Hepatocyte (in vitro differentiated cells): ENCODE measurements at places on chromosomes 12 and 14. TPM values are rescaled to one million over a fixed set of nuclear protein-coding genes. Genes with fewer than 3 reads are reported as not detected.

Gene ASCL1
- 1.6 and 1.7 TPM in 2 replicates for total RNA-seq

Gene CKAP4
- total RNA-seq: 140 and 151 TPM in 2 replicates

Gene MOK
- total RNA-seq: 8.3 and 9.3 TPM in 2 replicates

Gene RASSF8
- total RNA-seq: 46.2 and 46.9 TPM in 2 replicates

Gene HVCN1
- 1.8 and 5.8 TPM in 2 replicates for total RNA-seq

Gene MTRFR
- 8.7 and 13.8 TPM in 2 replicates for total RNA-seq

Gene PCED1B
- total RNA-seq: 3.6 and 5.9 TPM in 2 replicates

Gene BCDIN3D
- 4.5 and 5.6 TPM in 2 replicates for total RNA-seq

Gene TAPBPL
- 8.2 and 11.7 TPM in 2 replicates for total RNA-seq

Gene FAM90A1
- not detected in 2 replicates for total RNA-seq

Gene KRT73
- total RNA-seq: not detected in 2 replicates

Gene PRIMA1
- total RNA-seq: 1.5 and 2.0 TPM in 2 replicates

Gene GALNT4
- 15.4 and 19.2 TPM in 2 replicates for total RNA-seq

Gene SRSF9
- total RNA-seq: 157 and 166 TPM in 2 replicates

Gene CLEC4C
- not detected in 2 replicates for total RNA-seq

Gene PRH2
- total RNA-seq: not detected in 2 replicates

Gene LHX5
- 0.04 and 0.10 TPM in 2 replicates for total RNA-seq

Gene SLC17A8
- 0.10 and 0.40 TPM in 2 replicates for total RNA-seq

Gene RD3L
- not detected in 2 replicates for total RNA-seq

Gene PPP1R12A
- 59.9 and 71.7 TPM in 2 replicates for total RNA-seq

Gene VCPKMT
- 11.4 and 11.5 TPM in 2 replicates for total RNA-seq

DNA sequence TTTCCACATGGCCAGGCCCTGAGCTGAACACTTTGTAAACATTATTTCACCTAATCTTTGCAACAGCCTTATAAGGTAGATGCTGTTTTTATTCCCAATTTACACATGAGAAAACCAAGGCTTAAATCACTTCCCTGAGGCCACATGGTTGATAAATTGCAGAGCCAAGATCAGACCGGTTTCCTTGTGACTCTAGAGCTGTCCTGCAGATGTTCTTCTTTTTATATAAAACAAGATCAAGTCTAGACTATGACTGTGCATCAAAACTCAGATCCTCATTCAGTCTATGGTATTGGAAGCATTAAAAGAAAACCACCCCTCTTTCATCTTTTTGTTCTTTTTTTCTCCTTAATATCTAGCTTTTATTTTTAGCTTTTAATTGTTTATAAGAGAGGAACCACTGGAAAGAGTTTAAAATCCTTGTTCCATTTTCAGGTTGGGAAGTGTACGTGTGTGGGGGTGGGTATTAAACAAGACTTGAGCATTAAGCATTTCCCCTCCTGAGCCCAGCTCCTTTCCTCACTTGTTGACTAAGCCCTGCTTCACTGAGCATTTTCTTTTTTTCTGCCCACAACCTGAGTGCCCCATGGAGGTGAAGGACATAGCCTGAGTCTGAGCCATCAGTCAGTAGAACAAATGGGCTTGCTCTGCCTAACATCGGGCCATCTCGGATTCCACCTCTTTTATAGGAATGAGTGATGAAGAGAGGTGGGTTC is 45.4 kb downstream of the GPATCH2L start:
- no peak for DNase-seq

DNA sequence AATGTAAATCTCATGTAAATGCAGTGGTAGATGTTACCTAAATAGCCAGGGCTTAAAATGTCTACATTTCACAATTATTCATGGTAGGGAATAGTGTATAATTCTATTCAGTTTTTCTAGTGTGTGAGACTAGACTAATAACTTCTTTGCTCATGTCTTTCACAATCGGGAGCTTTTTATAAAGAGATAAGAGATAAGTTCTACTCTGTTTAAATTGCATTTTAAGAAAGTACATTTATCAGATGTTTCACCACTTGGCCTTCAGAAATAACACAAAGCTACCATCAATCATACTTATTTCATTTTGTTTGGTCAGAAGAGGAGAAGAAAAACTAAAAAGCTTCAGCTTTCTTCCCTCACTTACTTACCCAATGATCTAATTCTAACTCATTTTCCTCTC is 725.5 kb upstream of the FLRT2 start:
- no peak for DNase-seq

DNA sequence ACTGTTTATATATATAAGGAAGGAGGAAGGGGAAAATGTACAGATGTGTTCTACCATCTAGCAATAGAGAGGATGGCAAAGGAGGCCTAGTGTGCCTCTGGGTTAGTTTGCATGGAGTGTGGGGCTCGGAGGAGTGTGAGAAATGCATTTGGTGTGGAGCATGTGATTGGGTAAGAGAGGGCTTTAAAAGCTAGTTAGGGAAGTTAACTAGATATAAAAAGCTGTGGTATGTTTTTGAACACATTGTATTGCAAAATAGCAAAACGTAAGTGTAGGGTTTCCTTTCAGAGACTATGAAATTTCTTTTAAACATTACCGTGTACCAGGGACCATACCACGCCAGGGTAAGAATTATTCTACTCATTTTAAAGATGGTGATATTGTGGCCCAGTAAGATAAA is 53.3 kb upstream of the STXBP6 start:
- no peak for DNase-seq

DNA sequence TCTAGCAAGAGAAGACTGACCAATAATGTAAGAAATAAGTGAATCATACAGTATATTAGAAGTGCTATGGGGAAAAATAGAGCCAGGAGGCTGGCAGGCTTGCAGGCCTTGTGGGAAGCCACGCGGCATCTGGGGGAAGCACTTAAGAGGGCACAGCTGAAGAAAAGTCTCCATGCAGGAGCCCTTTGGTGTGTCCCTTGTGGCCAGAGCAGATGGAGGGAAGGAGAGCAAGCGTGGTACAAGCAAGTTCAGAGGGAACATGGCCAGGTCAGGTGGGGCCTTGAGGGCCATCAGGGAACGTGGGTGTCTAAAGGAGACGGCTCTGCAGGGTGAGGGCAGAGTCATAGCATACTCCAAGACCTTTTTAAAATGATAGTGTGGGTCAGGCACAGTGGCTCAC is 51.7 kb downstream of the LRRC74A start:
- DNase-seq: no peak

DNA sequence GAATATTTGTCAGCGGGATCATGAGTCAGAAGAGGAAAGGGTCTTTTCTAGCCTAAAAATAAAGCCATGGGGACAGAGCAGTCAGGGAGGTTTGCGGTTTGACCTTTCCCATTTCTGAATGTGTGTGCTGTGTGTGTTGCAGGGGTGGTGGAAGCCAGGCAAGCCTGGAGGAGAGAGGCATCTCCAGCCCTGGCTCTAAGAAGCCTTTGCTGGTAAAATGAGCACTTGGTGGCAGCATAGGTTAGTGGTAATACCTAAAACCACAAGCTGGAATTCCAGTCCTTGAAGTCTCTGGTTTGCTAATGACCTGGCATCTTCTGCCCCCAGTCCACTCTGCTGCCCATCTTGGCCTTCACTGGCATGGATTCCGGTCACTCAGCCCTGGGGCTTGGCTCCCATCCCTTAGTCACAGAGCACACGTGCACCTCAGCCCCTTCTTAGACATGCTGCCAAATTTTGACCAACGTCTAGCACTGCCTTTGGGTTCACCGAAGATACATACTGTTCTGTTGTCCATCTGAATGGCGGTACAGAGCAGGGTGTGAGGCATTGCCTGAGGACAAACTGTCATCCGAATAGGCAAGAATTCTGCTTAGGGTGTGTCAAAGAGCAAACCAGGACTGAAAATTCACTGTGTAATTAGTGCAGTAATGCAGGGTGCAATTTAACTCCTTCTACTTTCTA is 52.7 kb downstream of the KCNA5 start:
- no peak for DNase-seq

DNA sequence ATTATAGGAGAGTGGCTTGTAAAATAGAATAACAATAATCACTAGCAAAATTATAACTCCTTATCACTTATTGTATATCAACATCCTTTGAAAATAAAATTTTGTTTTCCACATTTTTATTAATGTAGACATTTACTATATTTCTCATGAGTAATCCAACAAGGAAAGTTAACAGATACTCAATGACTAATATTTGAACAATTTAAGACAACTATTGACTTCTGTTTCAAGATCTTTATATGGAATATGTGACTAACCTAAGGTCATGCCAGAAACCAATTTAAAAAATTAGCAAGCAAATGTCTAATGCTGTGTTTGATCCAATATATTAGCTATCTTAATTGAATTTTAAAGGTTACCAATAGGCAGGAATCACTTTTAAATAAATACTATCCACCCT is 638.5 kb upstream of the FLRT2 start:
- no peak for DNase-seq

DNA sequence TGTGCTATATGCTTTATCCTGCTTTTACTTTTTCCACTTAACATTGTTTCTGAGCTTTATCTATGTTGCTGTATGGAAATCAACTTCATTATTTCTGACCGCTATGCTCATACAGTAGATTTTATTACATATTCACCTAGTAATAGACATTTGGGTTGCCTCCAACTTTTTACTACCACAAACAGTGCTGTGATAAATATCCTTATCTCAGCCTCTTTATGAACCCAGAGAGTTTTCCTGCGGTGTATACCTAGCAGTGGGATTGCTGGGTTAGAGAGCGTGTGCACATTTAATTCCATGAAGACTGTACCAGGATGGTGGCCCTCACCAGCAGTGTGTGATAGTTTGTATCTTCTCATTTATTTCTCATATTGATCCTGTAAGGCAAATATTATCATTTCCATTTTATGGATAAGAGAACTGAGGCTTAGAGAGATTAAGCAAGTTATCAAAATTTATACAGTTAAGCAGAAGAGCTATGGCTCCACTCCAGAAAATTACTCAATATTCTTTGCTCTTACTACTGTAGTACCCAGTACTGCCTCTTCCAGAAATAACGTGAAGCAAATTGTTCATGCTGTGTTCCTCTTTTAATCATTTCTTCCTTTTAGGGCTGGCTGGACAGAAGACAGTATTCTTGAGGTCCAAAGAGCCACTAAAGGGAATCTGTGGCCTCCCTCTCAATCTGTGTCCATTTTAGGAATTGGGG is 26.3 kb upstream of the CISTR start:
- no peak for DNase-seq

GRCh38 chr12:30909349-30910037 is 17.1 kb upstream of the TSPAN11 start:
- no peak for DNase-seq

GRCh38 chr12:94754653-94755052 is 104.3 kb upstream of the TMCC3 start:
- DNase-seq: no peak

- DNase-seq: no peak
Measured at GRCh38 chr12:49505672-49506071, 33.2 kb upstream of the KCNH3 start.

DNA sequence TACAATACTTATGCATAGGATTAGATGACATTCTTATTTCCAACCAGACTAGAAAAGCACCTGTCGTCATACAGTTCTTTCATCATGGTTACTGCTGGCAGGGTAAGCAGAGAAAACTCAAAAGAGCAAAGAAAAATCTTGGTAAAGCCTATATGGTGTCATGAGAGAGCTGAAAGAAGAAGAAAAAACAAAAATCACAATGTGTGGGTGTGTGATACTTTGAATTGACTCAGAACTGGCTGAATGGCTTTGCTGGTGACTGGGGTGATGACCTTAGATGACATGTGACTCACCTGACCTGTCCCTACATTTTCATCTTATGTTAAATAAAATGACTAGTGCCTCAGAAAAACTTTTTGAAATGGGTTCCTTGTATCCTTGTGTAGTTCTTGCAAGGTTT is 278.1 kb upstream of the LMO3 start:
- no peak for DNase-seq

DNA sequence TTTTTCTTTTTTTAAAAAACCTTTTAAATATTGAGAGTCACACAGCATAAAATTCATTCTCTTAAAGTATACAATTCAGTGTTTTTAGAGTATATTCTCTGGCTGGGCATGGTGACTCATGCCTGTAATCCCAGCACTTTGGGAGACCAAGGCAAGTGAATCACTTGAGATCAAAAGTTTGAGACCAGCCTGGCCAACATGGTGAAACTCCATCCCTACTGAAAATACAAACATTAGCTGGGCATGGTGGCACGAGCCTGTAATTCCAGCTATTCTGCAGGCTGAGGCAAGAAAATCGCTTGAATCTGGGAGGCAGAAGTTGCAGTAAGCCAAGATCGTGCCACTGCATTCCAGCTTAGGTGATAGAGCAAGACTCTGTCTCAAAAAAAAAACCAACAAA is 68.4 kb upstream of the BCAT1 start:
- no peak for DNase-seq

DNA sequence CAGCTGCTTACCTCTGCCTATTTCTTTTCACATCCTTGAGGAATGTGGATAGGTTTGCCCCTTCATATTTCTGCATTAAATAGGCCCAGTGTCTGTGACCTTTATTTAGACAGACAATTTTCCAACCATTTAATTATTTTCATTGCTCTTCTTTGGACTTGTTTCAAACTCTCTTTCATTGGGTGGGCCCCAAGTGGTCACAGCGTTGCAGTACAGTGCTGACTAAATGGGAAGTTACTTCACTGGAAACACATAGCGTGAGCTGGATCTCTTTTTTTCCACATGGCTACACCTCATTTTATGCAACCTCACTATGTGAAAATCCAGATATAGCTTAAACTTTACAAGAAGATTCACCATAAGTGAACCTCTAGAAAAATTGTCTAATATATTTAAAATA is 438.9 kb downstream of the ADAMTS20 start:
- peak; percentile 30 for DNase-seq

GRCh38 chr14:100950024-100950423 is 46.5 kb upstream of the RTL1 start:
- DNase-seq: no peak
